ENCODE measurements at places on chromosomes 4 and X.

- DNase-seq, result no peak
These were observed 83.5 kb downstream of the SYNPO2 start for GRCh38 chr4:118972167-118972566.

- DNase-seq, result peak; percentile 27
These were observed 564 bp downstream of the PGK1 start for GRCh38 chrX:78104447-78105176.

GRCh38 chrX:14095702-14096101, 66.0 kb upstream of the GEMIN8 start:
- no peak for DNase-seq

DNA sequence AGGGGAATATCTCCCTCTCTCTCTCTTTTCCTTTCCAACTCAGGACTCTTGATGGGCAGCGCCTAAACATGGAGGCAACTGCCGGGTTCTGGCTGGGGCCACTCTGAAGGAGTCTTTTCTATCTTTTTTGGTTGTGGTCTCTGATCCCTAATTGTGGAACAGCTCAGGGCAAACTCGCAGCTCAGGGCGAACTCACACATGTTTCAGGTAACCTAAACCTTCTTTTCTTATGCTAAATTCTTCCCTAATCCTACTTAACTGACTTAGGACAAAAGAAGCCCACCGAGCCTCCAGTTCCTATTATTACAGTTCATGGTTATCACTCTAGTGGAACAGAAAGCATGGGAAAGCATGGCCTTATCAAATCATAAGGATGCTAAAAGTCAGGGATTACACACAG, 21.3 kb downstream of the ETDA start:
- no peak for DNase-seq

DNA sequence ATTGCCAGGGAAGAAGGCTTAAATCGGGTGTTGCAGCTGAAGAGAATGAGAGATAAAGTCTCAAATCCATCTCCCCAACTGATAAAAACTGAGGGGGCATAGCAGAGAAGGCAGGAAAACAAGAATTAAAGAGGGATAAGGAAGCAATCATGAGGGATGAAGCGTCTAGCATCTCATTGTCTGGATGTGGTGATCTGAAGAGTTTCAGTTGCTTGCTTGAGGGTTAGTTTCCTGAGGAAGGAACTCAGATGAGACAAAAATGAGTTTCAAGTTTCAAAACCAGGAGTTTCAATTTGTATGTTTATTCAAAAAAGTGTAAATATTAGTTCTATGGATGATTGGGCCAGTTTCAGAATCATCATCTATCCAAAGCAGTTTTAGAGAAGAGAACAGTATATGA, 496.9 kb downstream of the RAB28 start:
- no peak for DNase-seq

DNA sequence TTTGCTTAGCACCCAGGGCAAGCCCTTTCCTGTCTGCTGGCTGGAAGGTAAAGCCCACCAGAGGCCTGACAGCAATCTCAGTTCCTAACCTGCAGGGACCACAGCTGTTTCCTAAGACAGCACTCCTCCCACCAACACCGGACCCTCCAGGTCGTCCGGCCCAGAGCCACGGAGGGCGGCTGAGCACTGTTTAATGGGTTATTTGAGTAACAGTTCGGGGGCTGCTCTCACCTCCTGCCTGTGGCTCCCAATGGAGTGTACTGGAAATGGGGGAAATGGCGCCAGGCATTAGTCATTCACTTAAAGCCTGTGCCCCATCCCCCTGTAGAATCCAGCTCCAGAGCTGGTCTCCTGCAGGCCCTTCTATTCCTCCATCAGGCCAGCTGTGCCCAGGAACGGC, 81.6 kb upstream of the ADRA2C start:
- no peak for DNase-seq

- no peak for DNase-seq
These were observed 927.1 kb downstream of the C4orf33 start for GRCh38 chr4:130023088-130023487.

- DNase-seq, result no peak
These were observed 45.3 kb downstream of the KLHL15 start for GRCh38 chrX:23981711-23982110.

DNA sequence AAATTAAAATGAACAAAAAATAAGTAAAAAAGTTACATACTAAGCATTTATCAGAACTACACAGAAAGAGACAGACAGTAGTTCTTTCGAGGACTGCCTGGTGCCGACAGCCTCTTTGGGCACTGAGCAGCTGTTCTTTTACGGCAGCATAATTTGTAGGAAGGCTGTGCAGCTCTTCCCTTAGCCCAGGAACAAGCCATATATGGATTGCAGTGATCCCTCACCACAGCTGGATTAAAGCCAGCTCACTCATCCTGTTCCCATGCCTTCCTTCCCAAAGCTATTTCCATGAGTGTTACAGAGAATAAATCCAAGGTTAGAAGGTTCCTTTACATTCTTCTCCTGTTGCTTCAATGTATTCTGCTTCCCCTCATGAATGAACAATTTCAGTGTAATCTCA, 71.7 kb downstream of the DDX60L start:
- DNase-seq, result no peak

- no peak for DNase-seq
These were observed 206.6 kb upstream of the HS3ST1 start for GRCh38 chr4:11635342-11635741.

- no peak for DNase-seq
These were observed 764.6 kb upstream of the FTHL17 start for GRCh38 chrX:31836479-31836878.

GRCh38 chrX:26352891-26353430, 137.0 kb downstream of the MAGEB5 start:
- no peak for DNase-seq

- no peak for DNase-seq
These were observed 15.5 kb upstream of the ADD1 start for GRCh38 chr4:2827874-2828751.

DNA sequence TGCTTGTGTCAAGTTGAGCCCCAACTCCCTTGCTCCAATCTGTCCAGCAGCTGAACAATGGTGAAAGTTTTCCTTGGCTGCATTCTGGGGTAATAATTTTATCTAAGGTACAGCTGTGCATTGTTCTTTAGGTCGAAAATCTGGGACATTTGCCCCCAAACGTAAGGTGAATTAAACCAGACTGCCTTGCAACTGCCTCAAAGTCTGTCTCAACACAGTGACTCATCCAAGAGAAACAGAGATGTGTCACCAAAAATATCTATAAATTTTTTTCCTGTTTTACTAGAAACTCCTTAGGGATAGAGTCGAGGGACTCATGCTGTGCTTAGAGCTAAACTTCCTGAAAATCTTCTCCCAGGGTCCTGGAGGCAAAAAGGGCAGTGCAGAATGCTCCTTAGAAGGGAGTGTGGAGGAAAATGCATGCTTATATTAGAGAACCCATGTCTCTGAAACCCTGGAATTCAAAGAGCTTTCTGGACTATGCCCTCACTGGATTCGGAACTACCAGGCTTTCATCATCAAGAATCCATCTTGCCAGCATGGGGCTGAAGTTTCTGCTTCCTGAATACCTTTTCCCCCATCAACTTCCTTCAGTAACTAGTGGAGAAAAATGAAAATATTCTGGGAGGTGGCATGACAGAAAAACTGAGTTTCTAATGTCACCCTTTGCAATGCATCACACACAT, 115.7 kb downstream of the PALLD start:
- DNase-seq, result no peak

- DNase-seq, result no peak
These were observed 247.5 kb downstream of the ARHGAP24 start for GRCh38 chr4:85722401-85722800.

GRCh38 chr4:55793479-55793878, 26.1 kb upstream of the EXOC1L start:
- DNase-seq, result no peak

- DNase-seq, result peak; percentile 54
These were observed 1.1 kb downstream of the FBXL5 start for GRCh38 chr4:15653864-15654592.

- DNase-seq, result no peak
These were observed 332.6 kb downstream of the DTHD1 start for GRCh38 chr4:36614011-36614410.

DNA sequence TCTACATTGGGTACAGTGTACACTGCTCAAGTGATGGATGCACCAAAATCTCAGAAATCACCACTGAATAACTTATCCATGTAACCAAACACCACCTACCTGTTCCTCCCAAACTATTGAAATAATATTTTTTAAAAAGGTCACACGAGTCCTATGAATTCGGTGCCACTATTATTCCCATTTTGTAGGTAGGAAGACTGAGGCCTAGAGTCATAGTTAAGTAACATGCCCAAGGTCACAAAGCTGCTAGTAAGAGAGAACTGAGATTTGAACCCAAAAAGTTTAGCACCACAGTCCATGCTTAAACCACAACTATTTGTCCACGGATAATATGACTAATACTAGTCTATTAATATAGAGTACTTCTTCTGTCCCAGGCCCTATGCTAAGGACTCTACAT, 2.7 kb downstream of the ARHGEF6 start:
- DNase-seq, result no peak

GRCh38 chrX:53471346-53471745, 37.2 kb upstream of the HSD17B10 start:
- DNase-seq, result no peak

DNA sequence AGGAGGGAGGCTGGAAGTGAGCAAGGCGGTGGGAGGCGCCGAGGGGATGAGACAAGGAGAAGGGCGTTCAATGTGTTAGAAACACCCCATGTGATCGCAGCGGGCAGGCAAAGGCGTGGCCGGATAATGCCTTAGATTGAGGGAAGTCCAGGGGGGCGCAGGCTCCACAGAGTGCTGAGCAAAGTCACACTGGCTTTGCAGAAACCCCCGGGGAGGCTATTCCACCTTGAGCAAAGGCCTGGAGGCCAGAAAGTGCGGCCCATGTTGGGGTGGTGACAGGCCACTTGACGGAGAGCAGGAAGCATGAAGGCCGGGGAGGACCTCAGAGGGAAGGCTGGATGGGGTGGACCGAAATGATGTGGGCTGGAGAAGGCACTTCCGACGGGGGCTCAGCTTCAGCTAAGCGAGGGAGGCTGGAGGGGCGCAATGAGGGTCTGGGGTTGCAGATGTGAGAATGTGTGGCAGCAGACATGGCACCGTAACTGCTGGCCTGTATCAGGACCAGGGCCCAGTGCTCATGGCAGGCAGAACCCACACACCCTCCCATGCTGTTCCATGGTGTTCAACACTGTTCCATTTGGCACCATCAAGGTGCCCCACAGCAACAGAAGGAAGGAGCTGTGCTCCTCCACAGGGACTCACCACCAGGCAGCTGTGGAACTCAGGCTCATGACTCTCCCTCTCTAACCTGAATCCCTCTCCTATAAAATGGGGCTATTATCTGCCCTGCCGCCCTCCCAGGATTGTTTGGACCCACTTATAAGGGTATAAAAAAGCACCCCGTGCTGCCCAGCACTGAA, 50.3 kb downstream of the HMX1 start:
- DNase-seq, result no peak

DNA sequence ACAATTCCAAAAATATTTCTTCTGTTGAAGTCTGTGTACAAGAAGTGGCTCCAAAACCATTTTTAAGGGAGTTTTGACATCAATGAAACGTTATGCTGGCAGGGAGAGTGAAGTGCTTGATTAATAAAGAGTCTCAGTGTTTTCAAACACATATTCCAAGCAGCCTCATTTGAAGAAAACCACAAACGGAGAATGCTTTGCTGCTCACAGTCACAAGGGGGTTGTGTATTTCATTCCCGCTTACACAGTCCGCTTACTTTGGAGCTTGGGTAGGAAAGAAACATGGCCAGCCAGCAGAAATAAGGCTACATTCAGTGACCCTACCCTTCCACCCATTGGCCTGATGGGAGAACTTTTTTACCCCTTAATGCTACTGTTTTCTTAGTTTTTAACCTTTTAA, 586.2 kb downstream of the RAB28 start:
- DNase-seq, result no peak

GRCh38 chr4:180314972-180315371, 1928.2 kb upstream of the TENM3 start:
- no peak for DNase-seq

- no peak for DNase-seq
These were observed 164.4 kb upstream of the EPHA5 start for GRCh38 chr4:65834707-65835106.

DNA sequence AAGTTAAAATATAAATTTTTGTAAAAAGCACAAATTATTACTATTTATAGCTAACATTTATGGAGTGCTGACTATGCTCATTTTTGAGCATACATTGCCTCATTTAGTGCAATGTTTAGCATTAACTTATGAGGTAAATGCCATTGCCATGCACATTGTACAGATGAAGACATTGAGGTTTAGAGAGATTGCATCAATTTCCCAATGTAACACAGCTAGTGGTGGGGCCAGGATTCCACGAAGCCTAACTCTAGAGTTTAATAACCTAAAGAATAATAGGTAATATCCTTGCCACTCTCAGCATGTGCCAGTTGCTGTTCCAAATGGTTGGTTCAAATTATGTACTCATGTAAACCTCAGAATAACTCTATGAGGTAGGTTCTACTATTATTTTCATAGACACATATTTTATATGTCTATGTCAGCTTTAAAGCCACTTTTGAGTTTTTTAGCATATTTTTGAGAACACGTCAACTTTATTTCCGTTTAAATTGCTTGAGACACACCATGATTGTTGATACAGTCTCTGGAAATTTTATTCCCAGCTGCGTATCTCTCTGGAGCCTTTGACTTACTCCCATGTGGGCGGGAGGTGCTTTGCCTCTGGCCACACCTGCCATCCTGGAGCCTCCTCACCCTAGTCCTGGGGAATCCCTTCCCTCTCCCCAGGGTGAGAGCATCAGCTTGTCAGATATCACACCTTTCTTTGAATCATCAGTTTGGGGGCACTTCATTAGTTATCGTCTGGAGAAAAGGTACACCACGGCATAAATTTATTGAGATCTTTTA, 10.8 kb upstream of the ADH1A start:
- no peak for DNase-seq

DNA sequence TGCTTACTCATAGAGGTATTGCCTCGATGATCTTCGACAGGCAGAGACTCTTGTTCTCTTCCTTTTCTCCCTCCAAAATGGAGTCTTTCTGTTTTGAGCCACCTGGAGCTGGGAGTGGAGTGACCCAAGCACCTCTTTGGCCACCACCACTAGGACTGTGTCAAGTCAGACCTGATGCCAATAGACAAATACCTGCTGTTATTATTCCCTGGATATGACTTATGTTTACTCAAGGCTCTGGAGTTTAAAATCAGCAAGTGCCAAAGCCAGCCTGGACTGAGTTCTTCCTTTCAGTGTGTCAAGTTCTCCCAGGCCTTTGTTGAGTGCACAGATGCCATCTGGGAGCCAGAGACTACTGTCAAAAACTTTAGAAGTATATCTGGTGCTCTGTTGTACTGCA, 130.2 kb upstream of the SLC6A14 start:
- no peak for DNase-seq

Data from Kasumi-1 (cell line).